ENCODE measurements at places on chromosomes 3 and 15.

- H3K27ac ChIP-seq: no peak overlapping the region
- no peaks in the 10 kb centered on the region for H3K36me3 ChIP-seq
- H3K27me3 ChIP-seq: no peaks in the 10 kb centered on the region
- no peak for DNase-seq
- H3K4me1 ChIP-seq: peaks cover 15% of the 10 kb centered on the region
These were observed 268.5 kb downstream of the PTPRG start for GRCh38 chr3:61829722-61830350.

DNA sequence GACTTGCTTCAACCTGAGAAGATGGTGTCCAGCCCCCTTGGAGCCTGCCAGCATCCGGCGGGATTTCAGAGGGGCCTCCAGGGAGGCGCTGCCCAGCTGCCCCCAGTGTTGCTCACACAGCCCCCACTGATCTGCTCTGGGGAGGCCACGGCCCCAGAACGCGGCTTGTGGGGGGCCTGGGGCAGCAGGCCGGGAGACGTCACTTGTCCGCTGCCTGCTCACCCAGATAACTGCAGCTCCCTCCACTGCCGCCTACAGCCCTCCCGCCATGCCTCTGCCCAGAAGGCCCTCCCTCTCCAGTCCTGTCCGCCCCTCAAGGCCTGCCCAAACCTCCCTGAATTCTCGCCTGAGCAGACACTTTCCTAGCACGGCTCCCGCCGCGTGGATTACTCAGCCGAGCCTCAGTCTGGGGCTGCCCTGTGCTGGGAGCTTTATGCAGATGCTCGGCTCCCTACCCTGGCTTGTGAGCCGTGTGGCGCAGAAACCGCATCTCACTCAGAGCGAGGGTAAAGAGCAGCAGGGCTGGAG is 17.2 kb upstream of the ADIPOQ start:
- no peaks in the 10 kb centered on the region for H3K36me3 ChIP-seq
- H3K4me1 ChIP-seq: peaks cover 34% of the 10 kb centered on the region
- peak overlapping the region; percentile 73 for H3K4me3 ChIP-seq
- no peak overlapping the region for H3K27ac ChIP-seq
- H3K27me3 ChIP-seq: peaks cover 63% of the 10 kb centered on the region

DNA sequence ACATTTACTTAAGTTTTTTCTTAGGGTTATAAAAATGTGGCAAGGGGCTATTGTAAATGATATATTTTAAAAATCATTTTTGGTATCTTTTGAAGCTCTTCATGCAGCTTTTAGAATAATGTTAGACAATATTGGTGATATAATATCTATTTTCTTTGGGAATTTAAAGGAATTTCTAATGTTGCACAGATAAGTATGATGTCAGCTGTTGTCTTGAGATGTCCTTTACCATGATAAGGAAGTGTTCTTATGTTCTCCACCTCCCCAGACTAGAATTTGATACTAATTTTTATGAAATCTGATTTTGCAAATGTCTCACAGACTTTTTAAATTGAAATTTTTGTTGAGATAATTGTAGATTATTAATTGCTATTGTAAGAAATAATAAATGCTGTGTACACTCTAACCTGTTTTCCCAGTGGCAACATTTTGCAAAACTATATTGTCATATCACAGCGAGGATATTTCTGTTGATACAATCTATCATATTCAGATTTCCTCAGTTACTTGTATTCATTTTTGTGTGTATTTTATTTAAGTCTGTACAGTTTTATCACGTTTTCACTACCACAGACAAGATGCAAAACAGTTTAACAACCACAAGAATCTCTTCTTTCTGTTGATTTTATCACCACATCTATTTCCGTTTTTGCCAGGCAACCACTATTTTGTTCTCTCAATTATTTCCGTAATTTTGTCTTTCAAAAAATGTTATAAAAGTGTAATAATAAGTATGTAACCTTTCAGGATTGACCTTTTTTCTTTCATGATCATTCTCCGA is 55.4 kb downstream of the SPRED1 start:
- no peak overlapping the region for H3K27ac ChIP-seq
- no peak overlapping the region for H3K4me3 ChIP-seq
- DNase-seq: no peak
- H3K36me3 ChIP-seq: no peaks in the 10 kb centered on the region
- peaks cover 9% of the 10 kb centered on the region for H3K4me1 ChIP-seq

DNA sequence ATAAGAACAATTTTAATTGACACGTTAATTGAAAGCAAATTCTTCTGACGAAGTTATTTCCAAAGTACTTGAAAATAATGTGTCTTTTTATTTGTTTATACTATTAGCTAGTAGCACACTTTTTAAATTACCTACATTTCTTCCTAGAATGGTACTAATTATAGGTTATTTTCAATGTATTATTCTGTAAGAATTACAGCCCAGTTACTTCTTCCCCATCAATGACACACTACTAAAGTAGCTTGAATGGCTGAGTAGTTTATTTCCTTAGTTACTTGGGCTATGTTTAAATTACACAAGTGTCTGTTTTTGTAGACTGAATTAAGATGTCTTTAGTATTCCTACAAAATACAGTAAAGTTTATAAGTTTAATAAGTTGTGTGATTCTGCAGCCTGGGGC is 217.6 kb upstream of the IL12A start:
- peaks cover 26% of the 10 kb centered on the region for H3K4me1 ChIP-seq
- H3K4me3 ChIP-seq: no peak overlapping the region
- no peak overlapping the region for H3K27ac ChIP-seq
- peaks cover 4% of the 10 kb centered on the region for H3K27me3 ChIP-seq
- DNase-seq: no peak
- no peaks in the 10 kb centered on the region for H3K36me3 ChIP-seq

DNA sequence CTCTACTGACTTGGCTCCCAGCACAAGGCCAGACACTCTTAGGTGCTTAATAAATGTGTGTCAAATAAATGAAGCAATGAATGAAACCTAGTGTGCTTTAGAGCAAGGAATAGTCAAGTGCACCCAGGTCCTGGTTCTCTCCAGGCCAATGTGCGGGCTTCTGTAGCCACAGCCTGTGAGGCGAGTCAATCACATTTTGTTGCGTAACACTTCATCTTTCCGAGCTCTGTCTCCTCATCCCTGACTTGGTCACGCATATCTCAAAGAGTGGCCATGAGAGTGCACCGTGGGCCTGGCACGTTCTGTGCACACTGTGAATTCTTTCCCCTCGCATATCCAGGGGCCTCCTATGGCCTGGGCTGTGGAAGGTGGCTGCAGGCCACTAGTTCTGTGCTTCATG is 11.4 kb upstream of the SH3GL3 start:
- H3K27ac ChIP-seq: no peak overlapping the region
- H3K4me3 ChIP-seq: no peak overlapping the region
- H3K4me1 ChIP-seq: no peaks in the 10 kb centered on the region
- no peaks in the 10 kb centered on the region for H3K27me3 ChIP-seq
- no peak for DNase-seq

DNA sequence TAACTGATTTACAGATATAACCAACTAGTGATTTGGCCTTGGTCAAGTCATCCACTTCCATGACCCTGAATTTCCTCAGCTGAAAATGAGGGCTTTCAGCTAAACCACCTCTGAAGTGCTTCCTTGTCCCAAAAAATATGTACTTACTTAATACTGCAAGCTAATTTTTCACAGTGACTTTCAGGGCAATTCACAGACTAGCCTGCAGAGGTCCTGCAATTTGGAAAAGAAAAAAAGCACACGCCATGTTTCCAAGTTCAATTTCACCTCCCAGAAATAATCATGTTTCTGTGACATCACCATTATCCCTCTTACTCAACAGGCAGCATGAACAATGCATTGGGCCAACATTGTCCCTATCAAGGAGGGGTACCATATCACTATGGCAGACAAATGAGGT is 218.2 kb downstream of the SHOX2 start:
- H3K27me3 ChIP-seq: no peaks in the 10 kb centered on the region
- H3K27ac ChIP-seq: no peak overlapping the region
- no peaks in the 10 kb centered on the region for H3K36me3 ChIP-seq
- H3K4me3 ChIP-seq: no peak overlapping the region
- no peak for DNase-seq
